ENCODE measurements at places on chromosomes 16 and 17. TPM values are rescaled to one million over a fixed set of nuclear protein-coding genes. Genes with fewer than 3 reads are reported as not detected.

DNA sequence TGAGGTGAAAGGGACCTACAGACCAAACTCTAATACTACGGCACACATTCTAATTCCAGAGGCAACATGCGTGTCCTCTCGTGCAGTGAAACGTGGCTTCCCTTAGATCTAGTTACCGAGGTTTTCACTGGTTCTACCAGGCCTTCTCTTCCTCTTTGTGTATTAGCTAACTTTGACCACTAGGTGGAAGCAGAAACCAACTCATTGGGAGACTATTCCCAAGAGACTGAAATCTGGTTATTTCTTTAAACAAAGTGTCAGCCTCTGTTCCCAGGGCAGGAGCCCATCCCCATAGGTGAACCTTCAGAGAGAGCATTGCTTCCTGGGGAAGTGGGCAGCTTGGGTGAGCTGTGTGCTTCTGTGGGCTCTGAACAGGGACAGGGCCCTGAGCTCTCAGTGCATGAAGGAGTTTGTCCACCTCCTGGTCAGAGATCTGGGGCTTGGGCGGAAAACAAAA, 19.7 kb upstream of the RCVRN start:
- H3K4me1 ChIP-seq, result no peaks in the 10 kb centered on the region
- DNase-seq, result peak; percentile 25
- no peaks in the 10 kb centered on the region for H3K27me3 ChIP-seq
- H3K27ac ChIP-seq, result no peak overlapping the region
- no peak overlapping the region for H3K4me3 ChIP-seq
- H3K36me3 ChIP-seq, result no peaks in the 10 kb centered on the region

- no peak overlapping the region for H3K27ac ChIP-seq
- no peaks in the 10 kb centered on the region for H3K27me3 ChIP-seq
- no peak for DNase-seq
- H3K36me3 ChIP-seq, result no peaks in the 10 kb centered on the region
- no peaks in the 10 kb centered on the region for H3K4me1 ChIP-seq
Observed at GRCh38 chr17:39677542-39678339, 9.5 kb downstream of the PNMT start.

DNA sequence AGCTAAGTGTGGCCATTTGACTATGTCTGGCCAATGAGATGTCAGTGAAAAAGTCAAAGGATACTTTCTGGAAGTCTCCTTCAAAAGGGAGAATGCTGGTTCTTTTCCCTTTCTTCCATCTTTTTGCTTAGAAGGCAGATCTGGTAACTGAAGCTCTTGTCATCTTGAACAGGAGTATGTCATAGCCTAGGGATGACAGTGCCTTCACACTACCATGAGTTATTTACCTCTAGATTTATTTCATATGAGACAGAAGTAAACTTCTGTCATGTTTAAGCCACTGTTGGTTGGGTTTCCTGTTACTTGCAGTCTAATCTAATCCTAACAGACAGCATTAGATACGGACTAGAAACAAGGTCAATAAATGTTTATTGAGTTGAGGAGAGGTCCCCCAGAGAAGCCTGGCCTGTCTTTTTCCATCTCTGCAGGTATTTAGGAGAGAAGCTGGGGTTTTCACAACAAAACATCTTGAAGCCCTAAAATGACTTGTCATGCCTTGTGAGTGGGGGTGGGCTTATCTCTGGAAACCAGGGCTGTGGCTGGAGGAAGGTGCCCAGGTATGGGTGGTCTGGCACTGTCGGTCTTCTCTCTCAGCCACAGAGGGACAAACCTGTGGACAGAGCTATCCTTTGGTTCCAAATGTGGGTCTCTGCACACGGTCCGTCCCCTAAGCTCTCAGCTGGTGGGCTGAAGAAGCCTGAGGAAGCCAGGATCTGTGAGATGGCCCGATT, 28.5 kb downstream of the TMEM98 start:
- no peaks in the 10 kb centered on the region for H3K36me3 ChIP-seq
- H3K27ac ChIP-seq, result no peak overlapping the region

DNA sequence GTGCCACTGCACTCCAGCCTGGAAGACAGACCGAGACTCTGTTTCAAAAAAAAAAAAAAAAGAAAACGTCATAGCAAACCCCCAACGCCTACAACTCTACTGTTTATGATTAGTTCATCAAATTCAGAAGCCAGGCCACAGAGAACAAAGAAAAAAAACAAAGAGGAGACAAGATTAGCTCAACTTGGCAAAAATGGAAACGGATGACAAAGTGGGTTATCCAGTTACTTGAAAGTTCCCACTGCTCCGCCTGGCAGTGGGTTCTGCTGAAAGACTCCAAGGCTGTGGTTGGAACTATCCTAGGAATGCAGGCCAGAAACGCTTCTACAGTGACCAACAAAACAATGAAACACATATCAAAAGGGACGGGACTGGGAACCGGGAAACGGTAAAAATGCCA, 53.1 kb downstream of the MRM3 start:
- no peak for DNase-seq
- H3K36me3 ChIP-seq, result no peaks in the 10 kb centered on the region
- H3K4me1 ChIP-seq, result no peaks in the 10 kb centered on the region
- no peak overlapping the region for H3K4me3 ChIP-seq
- H3K27ac ChIP-seq, result no peak overlapping the region

- DNase-seq, result no peak
- no peaks in the 10 kb centered on the region for H3K27me3 ChIP-seq
- no peaks in the 10 kb centered on the region for H3K4me1 ChIP-seq
- no peaks in the 10 kb centered on the region for H3K36me3 ChIP-seq
- no peak overlapping the region for H3K4me3 ChIP-seq
Observed at GRCh38 chr16:77457046-77457445, 22.2 kb upstream of the ADAMTS18 start.

Gene HASPIN
- total RNA-seq, result 16.7 TPM

Gene MAPT
- total RNA-seq, result 6.1 TPM

Gene CMTM4
- total RNA-seq, result 50.9 TPM

- no peaks in the 10 kb centered on the region for H3K36me3 ChIP-seq
- H3K27me3 ChIP-seq, result no peaks in the 10 kb centered on the region
- H3K4me1 ChIP-seq, result no peaks in the 10 kb centered on the region
- no peak overlapping the region for H3K27ac ChIP-seq
- DNase-seq, result no peak
- no peak overlapping the region for H3K4me3 ChIP-seq
Observed at GRCh38 chr16:79895053-79895916, 294.7 kb upstream of the MAF start.

Gene TBC1D28
- 29.3 TPM for total RNA-seq

- no peak overlapping the region for H3K4me3 ChIP-seq
- H3K4me1 ChIP-seq, result no peaks in the 10 kb centered on the region
- H3K27ac ChIP-seq, result peak overlapping the region; percentile 12
- no peaks in the 10 kb centered on the region for H3K27me3 ChIP-seq
- DNase-seq, result peak; percentile 54
Observed at GRCh38 chr16:67499106-67499505, 15.8 kb upstream of the AGRP start.

Gene TTYH2
- total RNA-seq, result 73.5 TPM

GRCh38 chr17:31136319-31136718, 41.5 kb downstream of the NF1 start:
- no peak overlapping the region for H3K27ac ChIP-seq
- H3K4me3 ChIP-seq, result no peak overlapping the region
- H3K36me3 ChIP-seq, result no peaks in the 10 kb centered on the region
- H3K4me1 ChIP-seq, result no peaks in the 10 kb centered on the region
- no peaks in the 10 kb centered on the region for H3K27me3 ChIP-seq

DNA sequence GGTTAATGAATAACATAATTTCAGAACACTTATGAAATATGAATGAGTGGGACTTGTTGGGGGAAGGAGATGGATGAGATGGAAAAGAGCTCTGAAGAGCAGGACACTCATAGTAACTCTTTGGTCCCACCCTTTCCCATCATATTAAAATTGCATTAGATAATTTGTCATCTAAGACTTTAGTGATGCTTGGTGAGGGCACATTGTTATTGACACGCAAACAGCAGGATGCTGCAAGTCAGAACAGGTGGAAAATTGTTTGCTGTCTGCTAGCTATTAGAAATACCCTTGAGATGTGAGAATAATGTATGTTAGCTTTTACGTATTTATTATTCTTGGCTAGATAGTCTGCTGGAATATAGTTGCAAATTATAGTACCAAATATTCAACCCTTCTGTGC, 75.7 kb downstream of the TANC2 start:
- no peak overlapping the region for H3K27ac ChIP-seq
- H3K27me3 ChIP-seq, result no peaks in the 10 kb centered on the region
- H3K4me1 ChIP-seq, result peaks cover 9% of the 10 kb centered on the region
- no peak for DNase-seq

DNA sequence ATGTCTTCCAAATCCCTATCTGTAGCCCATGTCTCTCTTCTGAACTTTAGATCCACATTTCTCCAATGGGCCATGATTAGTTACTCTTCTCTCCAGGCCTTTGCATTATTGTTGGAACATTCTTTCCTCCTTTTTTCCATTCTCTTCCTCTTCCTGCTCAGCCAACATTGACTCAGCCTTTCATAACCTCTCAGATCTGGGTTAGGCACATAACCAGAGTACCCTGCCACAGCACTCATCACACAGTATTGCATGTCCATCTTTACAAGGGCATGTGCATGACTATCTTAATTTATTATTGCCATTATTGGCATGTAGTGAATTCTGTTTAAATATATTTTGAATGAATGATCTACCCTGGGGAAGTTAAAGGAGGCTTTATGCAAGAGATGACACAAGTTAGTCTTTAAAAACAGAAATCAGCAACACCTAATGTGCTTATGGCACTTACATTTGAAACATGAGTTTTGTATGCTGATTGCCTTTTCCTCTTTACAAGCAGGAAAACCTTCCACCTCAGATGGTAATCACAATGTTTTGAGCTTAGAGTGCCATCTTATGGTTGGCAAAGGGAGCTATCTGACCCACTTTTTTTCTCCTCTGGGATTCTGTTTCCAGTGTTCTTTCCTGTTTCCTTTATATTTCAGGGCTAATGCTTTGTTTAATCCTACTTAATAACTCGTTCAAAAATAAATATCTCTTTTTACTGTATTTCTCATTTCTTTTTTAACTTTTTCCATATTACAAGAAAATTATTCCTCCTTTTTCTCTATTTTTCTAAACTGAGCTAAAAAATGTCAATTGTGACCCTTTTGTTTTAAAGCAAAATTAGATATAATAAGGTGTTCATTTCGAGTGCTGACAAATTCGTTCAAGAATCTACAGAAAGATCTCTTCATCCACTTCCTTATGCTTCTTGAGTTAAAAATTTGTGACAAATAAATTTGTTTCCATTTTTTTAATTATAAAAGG, 151.0 kb upstream of the RBL2 start:
- no peak for DNase-seq
- H3K36me3 ChIP-seq, result no peaks in the 10 kb centered on the region
- no peak overlapping the region for H3K27ac ChIP-seq
- peaks cover 7% of the 10 kb centered on the region for H3K4me1 ChIP-seq

GRCh38 chr17:57537524-57538410, 207.3 kb downstream of the CCDC182 start:
- peak overlapping the region; percentile 42 for H3K27ac ChIP-seq
- H3K4me3 ChIP-seq, result no peak overlapping the region
- H3K27me3 ChIP-seq, result no peaks in the 10 kb centered on the region
- H3K36me3 ChIP-seq, result no peaks in the 10 kb centered on the region
- DNase-seq, result no peak

DNA sequence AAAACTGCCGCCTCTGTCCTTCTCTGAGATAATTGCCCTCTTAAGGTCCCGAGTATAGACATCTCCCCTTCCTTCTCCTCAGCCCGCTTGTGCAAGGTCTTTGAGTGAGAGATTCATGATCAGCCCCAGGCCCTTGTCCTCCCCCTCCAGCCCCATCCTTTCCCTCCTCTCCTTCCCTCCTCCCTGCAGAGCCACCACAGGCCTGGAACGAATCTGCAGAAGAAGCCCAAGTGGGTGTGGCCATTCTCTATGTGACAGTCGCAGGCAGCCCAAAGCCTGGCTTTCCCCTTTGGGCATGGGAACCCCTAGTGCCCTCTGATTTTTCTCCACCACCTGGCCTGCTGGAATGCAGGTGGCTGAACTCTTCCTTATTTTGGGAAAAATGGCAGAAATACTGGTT, 7.2 kb upstream of the NDRG4 start:
- H3K4me1 ChIP-seq, result peaks cover 28% of the 10 kb centered on the region
- peak; percentile 58 for DNase-seq
- H3K36me3 ChIP-seq, result no peaks in the 10 kb centered on the region
- H3K27me3 ChIP-seq, result no peaks in the 10 kb centered on the region
- no peak overlapping the region for H3K27ac ChIP-seq

Gene MYBBP1A
- total RNA-seq, result 74.1 TPM

DNA sequence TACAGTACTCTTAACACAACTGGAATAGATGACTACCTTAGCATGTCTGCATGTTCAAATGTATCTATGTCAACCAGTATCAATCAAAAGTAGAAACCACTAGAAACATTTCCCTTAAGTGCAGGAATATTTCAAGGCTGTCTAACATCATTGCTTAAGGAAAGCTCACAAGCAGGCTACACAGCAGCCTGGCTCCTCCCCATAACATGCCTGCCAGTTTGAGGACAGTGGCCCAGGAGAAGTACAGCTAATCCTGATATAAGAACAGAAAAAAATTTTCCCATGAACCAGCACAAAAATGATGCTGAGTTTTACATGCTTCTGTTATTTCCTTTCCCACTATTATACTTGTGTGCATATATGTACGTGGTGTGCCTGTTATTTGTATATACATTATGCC, 175.1 kb downstream of the MYO1D start:
- no peak overlapping the region for H3K4me3 ChIP-seq
- H3K27me3 ChIP-seq, result no peaks in the 10 kb centered on the region
- no peaks in the 10 kb centered on the region for H3K4me1 ChIP-seq
- no peak overlapping the region for H3K27ac ChIP-seq

GRCh38 chr16:88330971-88331890, 51.5 kb upstream of the ZNF469 start:
- no peak overlapping the region for H3K4me3 ChIP-seq
- H3K27me3 ChIP-seq, result no peaks in the 10 kb centered on the region
- H3K4me1 ChIP-seq, result peaks cover 9% of the 10 kb centered on the region
- DNase-seq, result no peak
- no peaks in the 10 kb centered on the region for H3K36me3 ChIP-seq
- peak overlapping the region; percentile 25 for H3K27ac ChIP-seq

GRCh38 chr17:72863526-72864211, 228.8 kb downstream of the SLC39A11 start:
- H3K36me3 ChIP-seq, result no peaks in the 10 kb centered on the region
- H3K27ac ChIP-seq, result no peak overlapping the region
- H3K27me3 ChIP-seq, result no peaks in the 10 kb centered on the region
- H3K4me1 ChIP-seq, result no peaks in the 10 kb centered on the region

DNA sequence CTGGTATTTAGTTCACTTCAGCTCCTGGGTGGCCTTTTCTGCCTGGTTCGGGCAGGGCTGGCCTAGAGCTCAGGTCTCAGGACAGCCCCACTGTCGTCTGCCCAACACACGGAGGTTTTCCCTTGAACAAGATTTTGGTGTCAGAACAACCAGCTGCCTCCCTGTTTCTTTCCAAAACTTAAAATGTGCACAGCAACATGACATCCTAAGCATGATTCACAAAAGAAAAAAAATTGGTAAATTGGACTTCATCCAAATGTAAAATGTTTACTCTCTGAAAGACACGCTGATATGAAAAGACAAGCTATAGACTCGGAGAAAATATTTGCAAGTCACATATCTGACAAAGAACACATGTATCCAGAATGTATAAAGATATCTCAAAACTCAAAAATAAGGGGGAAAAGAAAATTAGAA, 197.8 kb upstream of the CHMP6 start:
- no peak overlapping the region for H3K27ac ChIP-seq
- no peak for DNase-seq
- no peak overlapping the region for H3K4me3 ChIP-seq
- no peaks in the 10 kb centered on the region for H3K36me3 ChIP-seq
- no peaks in the 10 kb centered on the region for H3K4me1 ChIP-seq
